Breast epithelium (tissue), 4 donors: ENCODE measurements at places on chromosomes 7 and 10.

DNA sequence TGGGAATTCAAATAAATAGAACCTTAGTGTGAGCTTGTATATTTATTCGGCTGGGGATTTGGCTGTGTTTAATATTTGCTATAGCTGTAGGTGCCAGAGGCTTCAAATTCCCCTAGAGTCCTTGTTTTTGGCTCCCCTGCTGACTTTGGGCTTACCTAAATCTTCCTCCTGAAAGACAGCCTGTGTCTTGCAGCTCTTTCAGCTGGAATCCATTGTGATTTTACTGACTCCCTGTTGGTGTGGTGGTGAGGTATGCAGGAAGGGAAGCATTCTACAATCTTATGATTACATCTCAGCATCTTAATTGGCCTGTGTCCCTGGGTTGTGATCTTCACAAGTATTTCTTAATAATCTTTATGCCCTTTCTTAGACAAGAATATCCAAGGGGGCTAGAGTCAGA, 25.9 kb downstream of the FOXI2 start:
- no peak for DNase-seq

DNA sequence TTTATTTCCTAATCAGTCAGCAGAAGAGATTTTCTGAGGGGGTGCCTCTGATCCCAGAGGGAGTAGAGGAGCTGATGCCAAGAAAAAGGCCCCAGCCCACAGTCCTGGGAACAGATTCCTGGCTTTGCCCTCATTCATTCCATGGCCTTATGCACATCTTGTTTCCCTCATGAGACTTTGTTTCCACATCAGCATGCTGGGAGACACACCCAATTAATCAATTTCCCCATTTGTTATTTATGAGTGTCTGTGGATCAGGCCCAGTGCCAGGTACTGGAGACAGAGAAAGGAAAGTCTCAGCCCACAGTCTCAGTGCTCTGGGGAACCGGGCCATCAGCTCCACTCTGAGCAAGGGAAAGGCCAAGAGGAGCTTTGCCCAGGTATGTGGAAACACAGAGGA, 496.2 kb upstream of the ZMIZ1 start:
- DNase-seq, result no peak

DNA sequence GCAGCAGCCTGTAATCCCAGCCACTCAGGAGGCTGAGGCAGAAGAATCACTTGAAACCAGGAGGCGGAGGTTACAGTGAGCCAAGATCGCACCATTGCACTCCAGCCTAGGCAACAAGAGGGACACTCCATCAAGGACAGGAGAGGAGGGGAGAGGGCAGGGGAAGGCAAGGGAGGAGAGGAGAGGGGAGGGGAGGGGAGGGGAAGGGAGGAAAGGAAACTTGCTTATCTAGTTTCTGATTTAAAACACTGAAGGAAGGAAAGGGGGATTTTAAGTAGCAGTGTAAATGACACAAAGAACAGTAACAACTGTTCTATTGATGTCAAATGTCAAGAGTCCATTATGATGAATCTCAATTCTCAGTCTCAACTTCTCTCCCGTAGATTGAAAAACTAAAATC, 43.7 kb downstream of the SRPK2 start:
- DNase-seq, result no peak

- DNase-seq, result no peak
These were observed 11.7 kb downstream of the SRPK2 start for GRCh38 chr7:105376908-105377533.

DNA sequence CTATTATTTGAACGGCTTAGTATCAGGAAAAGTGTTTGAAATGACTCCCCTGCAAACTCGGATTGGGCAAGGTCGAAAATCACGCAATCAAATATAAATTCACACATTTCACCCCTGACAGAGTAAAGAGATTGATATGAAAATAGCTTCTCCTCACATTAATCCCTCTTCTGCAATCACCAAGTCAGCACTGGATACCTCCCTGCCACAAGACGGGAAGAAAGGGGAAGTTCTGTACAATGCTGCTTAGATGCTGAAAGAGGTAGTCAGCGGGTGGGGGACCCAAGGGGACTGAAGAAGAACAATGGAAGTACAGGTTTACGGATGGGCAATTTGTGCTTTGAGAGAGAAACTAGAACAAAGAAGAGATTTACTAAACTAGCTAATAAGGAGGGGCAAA, 72.0 kb upstream of the ANK3 start:
- DNase-seq, result no peak

DNA sequence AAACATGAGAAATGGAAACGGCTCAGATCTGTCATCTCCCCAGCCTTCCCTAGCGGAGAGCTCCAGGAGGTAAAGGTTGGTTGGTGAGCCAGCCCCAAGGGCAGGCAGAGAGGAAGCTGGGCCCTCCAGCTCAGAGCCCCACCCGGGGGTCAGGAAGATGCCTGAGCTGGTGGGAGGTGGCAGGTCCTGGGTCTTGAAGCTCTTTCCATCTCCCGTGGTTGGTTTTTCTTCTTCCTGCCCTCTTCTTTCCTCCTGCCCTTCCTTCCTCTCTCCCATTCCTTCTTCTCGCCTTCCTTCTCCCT, 384.2 kb upstream of the FOXK1 start:
- no peak for DNase-seq

DNA sequence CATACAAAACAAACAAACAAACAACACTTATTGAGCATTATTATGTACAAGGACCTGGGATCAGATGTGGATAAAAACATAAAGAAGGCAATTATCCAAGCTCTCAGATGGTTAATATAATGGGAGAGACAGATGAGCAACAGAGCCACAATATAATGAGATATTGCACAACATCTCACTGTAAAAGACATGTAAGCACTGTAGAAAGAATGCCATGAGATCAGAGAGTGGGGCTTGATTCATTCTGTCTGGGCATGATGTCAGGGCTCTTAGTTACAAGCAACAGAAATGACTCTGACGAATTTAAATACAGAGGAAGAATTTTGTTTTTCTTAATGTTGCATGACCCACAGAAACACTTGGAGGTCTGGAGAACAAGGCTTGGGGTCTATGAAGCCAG, 164.7 kb upstream of the PLXDC2 start:
- DNase-seq, result no peak
